ENCODE measurements at places on chromosomes 16 and 17.

GRCh38 chr17:53949473-53950090 lies 126.9 kb downstream of the KIF2B start:
- DNase-seq, result no peak

DNA sequence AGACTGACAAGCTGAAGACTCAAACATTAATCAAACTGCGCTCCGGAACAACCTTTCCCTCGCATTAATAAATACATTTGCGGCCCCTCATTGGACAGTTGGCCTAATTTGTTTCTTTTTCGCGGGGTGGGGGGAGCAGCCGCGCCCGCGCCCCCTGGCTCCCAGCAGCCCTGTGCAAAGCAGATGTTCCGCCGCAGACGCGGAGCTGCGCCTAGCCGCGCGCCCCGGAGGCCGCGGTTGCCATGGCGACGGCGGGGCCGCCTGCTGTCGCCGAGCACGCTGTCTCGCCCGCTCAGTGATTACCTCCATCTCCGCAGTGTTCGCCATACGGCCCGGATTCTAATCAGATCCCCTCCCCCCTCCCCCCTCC lies 25.5 kb downstream of the COPZ2 start:
- DNase-seq, result peak; percentile 30

DNA sequence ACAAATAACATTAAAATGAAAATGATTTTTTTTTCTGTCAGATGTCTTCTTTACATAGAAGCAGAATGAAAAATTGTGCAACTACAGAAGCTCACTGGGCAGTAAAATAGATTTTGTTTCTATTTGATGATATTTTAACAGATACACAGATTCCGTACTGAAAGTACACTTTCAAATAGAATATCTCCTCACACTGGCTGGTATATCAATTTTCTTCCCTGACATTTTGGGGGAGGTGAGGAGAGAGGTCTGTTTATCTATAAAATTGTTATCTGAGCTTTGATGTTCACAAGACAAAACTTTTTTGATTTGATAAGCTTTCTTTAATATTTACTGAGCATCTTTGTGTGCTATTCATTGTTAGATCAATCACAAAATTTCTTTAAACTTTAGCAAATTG lies 124.3 kb upstream of the NACA2 start:
- no peak for DNase-seq

- no peak for DNase-seq
Measured at GRCh38 chr17:47695429-47696376, 1.7 kb downstream of the TBKBP1 start.

- DNase-seq, result no peak
Measured at GRCh38 chr16:73506568-73507056, 458.7 kb upstream of the ZFHX3 start.

DNA sequence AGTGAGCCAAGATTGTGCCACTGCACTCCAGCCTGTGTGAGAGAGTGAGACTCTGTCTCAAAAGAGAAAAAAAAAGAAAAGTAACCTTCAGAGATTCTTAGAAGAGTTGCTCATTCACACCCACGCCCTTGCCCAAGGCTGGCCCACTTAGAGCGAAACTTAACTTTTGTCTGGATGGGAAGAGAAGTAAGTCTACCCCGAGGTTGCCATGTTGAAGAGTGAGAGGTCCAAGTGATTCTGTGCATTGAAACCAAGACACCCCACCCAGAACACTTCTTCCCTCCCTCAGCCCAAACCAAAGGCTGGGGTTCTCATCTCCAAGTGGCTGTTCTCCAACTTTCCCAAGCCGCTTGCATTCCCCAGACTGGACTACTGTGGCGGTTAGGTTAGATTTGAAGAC lies 2.4 kb upstream of the CISD3 start:
- no peak for DNase-seq

DNA sequence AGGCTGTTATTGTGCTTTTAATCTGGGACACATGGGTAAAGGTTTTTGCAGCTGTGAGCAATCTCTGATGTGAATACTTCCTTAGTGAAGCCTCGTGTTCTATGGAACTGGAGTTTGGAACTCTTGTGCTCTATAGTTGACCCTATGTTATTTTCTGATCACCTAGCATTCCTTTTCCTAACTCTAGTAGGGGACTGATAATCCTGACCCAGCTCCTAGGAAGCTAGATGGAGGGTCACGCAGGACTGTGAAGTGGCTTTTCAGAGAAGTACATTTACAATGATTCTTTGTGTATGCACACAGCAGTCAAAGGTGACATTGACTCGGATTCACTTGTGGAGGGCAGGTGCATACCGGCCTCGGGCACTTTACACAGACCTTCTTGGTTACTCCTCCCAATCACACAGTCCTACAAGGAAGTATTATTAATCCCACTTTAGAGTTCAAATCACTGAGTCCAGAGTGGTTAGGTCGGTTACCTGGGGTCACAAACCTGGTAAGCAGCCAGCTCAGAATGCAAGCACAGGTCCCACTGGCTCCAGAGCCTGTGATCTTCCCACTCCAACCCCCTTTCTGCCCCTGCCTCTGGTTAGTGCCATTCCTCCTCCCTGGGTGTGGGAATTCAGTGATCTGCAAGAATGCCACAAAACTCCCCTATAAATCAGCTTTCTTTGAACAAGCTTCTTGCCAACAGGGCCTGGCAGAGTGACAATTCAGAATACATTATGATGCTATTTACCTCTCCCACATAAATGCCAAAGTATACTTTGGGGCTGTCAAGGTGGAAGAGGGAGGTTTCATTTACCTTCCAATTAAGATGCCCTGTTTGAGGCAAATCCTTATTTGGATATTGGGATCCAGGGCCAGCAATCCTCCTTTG lies 7.1 kb downstream of the CHD9NB start:
- DNase-seq, result no peak

- no peak for DNase-seq
Measured at GRCh38 chr17:74340470-74341023, 14.5 kb downstream of the KIF19 start.

- no peak for DNase-seq
Measured at GRCh38 chr17:7220593-7221277, 997 bp downstream of the ACADVL start.

- no peak for DNase-seq
Measured at GRCh38 chr17:45040459-45040858, 11.0 kb downstream of the DCAKD start.

GRCh38 chr16:11071829-11072228 lies 127.5 kb downstream of the CLEC16A start:
- DNase-seq, result no peak

- DNase-seq, result no peak
Measured at GRCh38 chr17:31371511-31372097, 19.9 kb upstream of the RAB11FIP4 start.

DNA sequence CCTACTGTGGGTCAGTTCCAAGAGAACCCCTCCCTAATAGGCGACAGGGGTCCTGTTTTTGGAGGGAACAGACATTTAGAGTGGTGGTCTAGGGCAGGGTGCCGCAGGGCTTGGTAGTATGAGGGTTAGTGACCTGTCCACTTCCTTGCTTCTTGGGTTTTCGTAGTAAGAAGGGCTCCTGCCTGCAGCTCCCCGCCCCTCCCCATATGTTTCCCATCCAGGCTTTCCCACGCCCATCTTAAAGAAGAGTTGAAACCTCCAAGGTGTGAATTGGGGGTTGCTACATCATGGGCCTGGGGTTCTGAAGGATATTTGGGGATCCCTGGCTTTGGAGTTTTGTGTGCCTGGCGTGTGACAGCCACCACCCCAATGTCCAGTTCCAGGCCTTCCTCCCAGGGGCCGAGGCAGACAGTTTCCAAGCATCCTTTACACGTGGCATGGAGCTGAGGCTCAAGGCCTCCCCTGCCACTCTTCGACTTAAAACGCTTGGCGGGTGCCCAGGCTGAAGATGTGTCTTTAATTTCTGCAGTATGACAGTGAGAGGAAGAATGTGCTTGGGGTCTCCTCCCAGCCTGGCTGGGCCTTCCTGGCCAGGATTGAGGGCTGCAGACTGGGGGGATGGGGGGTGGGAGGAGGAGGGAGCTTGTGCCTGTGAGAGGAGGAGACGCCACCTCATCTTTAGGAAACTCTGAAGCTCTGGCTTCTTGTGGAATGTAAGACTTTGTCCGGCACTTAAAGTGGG lies 2.3 kb upstream of the COL1A1 start:
- no peak for DNase-seq

DNA sequence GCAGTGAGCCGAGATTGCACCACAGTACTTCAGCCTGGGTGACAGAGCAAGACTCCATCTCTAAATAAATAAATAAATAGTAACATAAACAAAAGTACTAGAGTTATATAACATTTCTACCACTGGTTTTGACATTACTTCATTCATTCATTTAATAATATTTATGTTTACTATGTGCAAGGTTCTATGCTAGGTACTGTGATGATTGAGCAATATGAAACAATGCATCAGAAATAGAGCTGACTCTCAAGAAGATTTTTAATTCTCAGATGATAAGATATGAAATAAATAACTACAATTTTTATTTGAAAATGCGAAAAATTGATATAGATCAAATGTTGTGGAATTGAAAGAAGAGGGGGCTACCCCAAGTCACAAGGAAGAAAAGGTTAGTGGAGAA lies 8.9 kb upstream of the MED13 start:
- no peak for DNase-seq

DNA sequence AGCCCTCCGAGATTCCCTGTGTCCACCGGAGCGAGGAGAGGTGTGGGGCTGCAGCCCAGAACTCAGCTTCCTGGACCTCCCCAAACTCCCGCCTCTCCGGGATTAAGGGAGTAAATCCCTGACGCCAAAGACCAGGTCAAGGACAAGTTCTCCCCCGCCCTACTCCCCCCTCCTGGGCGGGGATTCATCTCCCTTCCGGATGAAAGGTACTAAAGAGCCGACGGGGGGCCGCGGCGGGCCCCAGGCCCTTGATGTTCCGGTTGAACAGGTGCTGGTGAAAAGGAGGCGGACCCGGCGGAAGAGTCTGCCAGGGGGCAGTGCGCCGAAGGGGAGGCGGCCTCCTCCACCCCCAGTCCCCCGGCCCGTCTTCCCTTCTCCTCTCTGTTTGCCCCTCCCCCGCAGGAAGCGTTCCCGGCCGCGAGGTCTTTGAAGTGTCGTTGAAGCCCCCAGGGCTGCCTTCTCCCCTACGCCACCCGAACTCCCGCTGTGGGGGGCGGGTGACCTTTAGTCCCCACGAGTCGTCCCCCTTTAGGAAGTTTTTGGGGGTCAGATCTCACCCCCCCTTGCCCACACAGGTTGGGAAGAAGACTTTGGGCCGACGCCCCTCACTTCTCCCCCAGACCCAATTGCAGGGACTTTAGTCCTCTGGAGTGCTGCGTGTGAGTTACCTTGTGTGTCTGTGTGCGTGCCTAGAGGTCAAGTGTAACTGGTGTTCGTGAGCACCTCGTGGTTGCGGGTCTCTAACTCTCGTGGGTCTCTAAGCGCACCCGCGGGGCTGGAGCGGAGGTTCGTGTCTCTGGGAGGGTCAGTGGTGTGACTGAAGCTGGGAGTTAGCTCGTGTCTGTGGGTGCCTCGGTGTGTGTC lies 1.1 kb upstream of the MLLT6 start:
- DNase-seq, result peak; percentile 79
